Tibial artery (tissue), 4 donors: ENCODE measurements at places on chromosomes 5 and 9.
A peak's percentile ranks its signal among the peaks of the same experiment; 100 is the strongest.

DNA sequence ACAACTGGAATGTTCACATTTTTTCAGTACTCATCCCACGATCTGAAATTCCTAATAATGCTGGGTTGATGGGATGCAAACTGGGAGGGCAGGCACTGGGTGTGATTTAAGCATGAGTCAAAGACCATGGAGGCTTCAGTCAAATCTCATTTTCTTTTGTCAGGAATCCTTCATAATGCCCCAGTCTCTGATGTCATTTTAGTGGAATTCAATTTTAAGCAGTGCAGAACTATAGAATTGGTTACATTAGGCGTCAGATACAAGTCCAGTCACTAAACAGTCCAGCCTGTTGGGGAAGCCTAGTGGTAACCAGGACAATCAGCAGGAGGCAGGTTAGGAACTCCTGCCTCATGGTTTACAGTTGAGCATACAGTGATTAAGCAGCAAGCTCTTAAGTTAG lies 41.0 kb upstream of the TMEM215 start:
- H3K27me3 ChIP-seq: no peaks in the 10 kb centered on the region
- no peak overlapping the region for H3K27ac ChIP-seq
- no peaks in the 10 kb centered on the region for H3K4me1 ChIP-seq
- no peaks in the 10 kb centered on the region for H3K36me3 ChIP-seq

- peak within 1 kb of the TSS; percentile 95 for H3K4me3 ChIP-seq
- DNase-seq: peak; percentile 99
- peaks cover 34% of the 10 kb centered on the region for H3K4me1 ChIP-seq
- no peaks in the 10 kb centered on the region for H3K27me3 ChIP-seq
Observed at GRCh38 chr5:151020304-151021110, at the start of gene GPX3. TSS of gene GPX3 (plus strand) at chr5:151020591. CDS start at chr5:151020655, 64 bp downstream.

DNA sequence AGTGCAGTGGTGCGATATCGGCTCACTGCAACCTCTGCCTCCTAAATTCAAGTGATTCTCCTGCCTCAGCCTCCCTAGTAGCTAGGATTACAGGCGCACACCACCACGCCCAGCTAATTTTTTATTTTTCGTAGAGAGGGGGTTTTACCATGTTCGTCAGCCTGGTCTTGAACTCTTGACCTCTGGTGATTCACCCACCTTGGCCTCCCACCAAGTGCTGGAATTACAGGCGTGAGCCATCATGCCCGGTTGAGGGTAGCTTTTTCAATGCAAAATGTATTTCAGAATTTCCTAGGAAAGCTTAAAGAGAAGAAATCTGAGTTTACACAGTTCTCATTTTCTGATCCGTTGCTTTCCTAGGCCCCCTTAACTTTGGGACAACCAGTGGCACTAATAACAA lies 15.7 kb downstream of the BDP1 start:
- H3K4me1 ChIP-seq: no peaks in the 10 kb centered on the region
- no peaks in the 10 kb centered on the region for H3K27me3 ChIP-seq
- H3K27ac ChIP-seq: no peak overlapping the region
- no peak for DNase-seq
- peaks cover 51% of the 10 kb centered on the region for H3K36me3 ChIP-seq

DNA sequence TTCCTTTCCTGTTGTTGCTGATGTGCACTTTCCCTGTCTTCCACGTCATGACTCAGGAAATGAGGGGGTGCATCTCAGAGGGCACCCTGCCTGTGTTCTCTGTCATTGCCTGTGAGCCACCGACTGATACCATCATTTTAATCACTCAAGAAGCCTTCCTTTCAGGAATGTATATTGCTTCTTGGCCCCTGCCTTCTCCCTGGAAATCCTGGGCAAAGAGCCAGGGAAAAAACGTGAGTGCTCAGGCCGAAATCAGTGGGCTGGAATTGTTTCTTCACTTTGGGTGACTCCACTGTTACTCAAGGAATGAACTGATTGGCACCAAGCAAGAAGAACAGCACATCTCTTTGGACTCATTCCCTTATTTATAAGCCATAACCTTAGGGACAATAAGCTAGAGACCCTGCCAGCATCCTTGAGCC lies 126.1 kb downstream of the SNX18 start:
- no peak overlapping the region for H3K4me3 ChIP-seq
- peaks cover 71% of the 10 kb centered on the region for H3K4me1 ChIP-seq
- no peak for DNase-seq

GRCh38 chr5:143714629-143715028 lies 97.3 kb upstream of the HMHB1 start:
- no peak overlapping the region for H3K27ac ChIP-seq
- no peak overlapping the region for H3K4me3 ChIP-seq
- DNase-seq: no peak
- H3K27me3 ChIP-seq: no peaks in the 10 kb centered on the region
- no peaks in the 10 kb centered on the region for H3K4me1 ChIP-seq

DNA sequence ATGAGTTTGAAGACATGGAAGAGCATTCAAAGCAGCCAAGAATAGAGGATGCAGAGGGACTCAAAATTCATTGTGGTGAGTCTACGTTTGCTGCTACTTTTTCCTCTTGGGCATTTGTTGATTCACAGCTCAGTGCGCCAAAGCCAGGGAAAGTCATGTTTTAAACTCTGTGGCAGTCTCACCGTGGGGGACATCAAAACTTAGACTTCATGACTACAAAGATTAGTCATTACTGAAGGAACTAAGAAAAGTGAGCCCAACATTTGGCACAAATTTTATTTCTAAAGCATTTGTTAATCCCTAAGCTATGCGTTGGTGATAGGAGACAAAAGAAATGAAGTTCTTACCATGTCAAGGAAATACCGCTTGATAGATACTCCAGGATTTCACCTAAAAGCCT lies 73.7 kb upstream of the MTAP start:
- no peaks in the 10 kb centered on the region for H3K36me3 ChIP-seq
- H3K4me3 ChIP-seq: no peak overlapping the region
- H3K4me1 ChIP-seq: no peaks in the 10 kb centered on the region
- no peaks in the 10 kb centered on the region for H3K27me3 ChIP-seq
- no peak for DNase-seq

DNA sequence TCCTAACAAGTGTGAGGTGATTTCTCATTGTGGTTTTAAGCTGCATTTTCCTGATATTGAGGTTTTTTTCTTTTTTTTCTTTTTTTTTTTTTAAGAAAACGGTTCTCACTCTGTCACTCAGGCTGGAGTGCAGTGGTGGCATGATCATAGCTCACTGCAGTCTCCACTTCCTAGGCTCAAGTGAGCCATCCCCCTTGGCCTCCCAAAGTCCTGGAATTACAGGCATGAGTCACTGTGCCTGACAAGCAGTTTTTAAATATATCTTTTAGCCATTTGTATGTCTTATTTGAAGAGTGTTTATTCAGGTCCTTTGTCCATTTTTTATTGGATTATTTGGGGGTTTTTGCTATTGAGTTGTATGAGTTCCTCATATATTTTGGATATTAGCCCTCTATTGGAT lies 53.8 kb downstream of the GCNT1 start:
- no peaks in the 10 kb centered on the region for H3K4me1 ChIP-seq
- no peak overlapping the region for H3K4me3 ChIP-seq
- H3K27me3 ChIP-seq: no peaks in the 10 kb centered on the region
- no peak overlapping the region for H3K27ac ChIP-seq
